Right renal pelvis (tissue), 4 donors: ENCODE measurements at places on chromosomes 2 and 18. TPM values are rescaled to one million over a fixed set of nuclear protein-coding genes. Genes with fewer than 3 reads are reported as not detected.

Gene BAZ2B
- polyA plus RNA-seq: 55.6 TPM

Gene ST3GAL5
- polyA plus RNA-seq: 13.1 TPM

Gene GREB1L
- polyA plus RNA-seq: 2.8 TPM

Gene FAM124B
- polyA plus RNA-seq: 2.8 TPM

Gene LBX2
- polyA plus RNA-seq: 4.0 TPM

Gene SPC25
- polyA plus RNA-seq: 19.3 TPM

Gene CREG2
- 0.87 TPM for polyA plus RNA-seq

DNA sequence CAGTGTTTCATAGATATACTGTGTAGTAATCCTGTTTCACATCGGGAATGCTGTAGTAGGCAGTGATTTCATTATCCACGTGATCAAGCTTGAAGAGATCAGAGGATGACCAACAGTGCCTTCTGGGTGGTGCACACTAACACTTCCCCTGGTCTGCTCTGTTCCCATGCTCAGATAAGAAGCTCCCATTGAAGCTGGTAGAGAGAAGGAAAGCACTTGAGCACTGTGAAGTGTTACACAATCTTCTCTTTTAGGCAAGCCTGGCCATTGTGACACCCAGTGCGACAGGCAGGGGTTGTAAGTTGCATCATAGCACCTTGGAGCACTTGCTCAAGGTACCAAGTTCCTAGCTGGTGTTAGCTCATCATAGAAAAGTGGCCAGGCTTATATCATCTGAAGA lies 30.6 kb upstream of the GPD2 start:
- no peak for DNase-seq

GRCh38 chr2:45368792-45369191 lies 242.3 kb downstream of the SRBD1 start:
- DNase-seq: no peak

DNA sequence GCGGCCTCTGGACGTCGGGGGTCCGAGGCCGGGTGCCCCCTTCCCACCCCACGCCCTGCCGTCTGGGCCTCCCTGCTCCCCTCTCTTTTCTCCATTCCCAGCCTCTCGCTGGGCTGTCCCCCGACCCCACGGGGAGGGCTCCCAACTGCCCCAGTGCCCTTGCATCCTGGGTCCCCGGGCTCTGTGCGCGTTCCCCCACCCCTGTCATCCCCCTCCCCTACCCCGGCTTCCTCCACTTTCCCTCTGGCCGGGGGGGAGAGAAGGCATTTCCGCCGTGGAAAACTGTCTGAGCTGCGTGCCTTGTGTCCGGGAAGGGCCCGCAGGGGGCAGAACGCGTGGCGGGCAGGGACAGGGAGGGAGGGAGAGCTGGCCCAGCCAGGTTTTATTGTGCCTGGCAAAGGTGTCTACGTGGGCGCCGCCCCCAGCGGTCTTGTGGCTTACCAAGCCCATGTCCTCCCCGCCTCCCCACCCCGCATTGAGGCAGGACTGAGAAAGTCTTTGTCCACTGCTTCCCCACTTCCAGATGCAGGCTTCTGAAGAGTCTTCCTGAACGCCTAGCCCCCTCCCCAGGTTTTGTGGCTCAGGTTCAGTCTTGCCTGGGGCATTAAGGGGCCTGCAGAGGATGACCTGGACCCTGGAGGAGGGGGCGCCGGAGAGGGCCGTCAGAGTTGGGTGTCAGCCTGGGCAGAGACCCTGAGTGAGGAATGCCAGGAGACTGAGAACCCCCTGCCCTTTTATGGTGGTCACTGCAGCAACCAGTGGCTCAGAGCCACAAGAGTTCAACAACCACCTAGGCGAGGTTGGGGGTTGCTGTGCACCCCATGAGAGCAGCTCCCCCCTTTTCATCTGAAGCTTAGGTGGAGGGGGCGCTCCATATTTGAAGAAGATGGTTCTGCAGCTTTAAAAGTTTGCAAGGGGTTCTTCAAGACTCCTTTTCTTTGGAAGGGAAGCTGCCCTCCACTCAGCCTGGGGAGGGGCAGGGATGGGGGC lies 1.3 kb downstream of the ITM2C start:
- DNase-seq: no peak

- DNase-seq: no peak
Measured at GRCh38 chr2:64770781-64771334, 117.1 kb upstream of the SERTAD2 start.

GRCh38 chr2:29447513-29447912 lies 332.3 kb downstream of the CLIP4 start:
- no peak for DNase-seq

- no peak for DNase-seq
Measured at GRCh38 chr18:3693410-3693809, 243.4 kb downstream of the TGIF1 start.

DNA sequence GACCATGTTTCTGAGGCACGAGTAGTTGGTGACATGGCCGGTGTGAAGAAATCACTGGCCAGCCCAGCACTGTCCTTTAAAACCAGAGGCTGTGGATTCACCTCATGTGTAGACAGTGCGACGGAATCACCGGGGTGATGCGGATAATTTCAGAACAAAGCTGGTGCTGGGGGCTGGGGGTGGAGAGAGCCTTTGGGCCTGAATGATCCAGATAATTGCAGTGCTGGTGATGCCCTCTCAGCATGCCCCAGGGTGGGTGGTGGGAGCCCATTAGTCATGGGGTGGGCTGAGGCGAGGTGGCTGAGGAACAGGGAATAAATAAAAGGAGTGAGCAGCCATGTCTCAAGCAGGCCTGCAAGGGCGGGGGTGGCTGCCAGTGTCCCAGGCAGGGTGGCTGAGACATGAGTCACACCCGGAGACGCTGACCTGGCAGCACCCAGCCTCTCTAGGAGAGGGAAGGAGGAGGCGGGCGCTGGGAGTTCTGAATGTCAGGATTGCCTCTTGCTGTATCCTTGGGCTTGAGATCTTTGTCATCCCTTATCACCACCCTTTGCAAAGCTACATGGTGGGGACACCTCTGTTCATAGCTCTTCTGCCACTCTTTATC lies 151.1 kb upstream of the MSH6 start:
- no peak for DNase-seq

DNA sequence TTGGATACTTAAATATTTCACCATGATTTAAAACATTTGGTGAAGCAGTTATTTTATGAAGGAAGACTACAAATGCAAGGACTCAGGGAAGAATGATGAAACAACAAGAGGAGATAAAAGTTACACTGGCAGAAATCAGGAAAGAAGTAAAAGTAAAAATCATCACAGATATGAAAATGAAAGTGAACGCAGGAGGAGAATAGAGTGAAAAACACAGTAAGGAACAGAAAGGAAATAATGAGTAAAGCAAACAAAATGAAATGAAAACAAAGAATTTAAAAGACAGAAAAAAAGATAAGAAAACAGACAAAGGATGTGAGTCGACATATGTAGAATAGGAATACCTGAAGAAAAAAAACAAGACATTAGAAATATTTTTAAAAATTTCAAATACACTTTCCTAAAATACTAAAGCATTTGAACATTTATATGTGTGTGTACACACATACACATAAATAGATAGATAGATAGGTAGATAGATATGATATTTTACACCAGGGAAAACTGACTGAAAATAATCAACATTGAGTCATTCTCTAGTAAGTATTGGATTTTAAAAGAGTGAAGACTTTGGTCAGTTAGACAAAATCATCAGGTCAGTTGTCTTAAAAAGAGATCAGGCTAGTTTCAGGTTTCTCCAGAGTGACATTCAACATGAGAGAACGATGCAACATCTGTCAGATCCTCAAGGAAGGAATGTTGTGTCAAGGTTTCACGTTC lies 12.1 kb upstream of the KDSR start:
- no peak for DNase-seq

DNA sequence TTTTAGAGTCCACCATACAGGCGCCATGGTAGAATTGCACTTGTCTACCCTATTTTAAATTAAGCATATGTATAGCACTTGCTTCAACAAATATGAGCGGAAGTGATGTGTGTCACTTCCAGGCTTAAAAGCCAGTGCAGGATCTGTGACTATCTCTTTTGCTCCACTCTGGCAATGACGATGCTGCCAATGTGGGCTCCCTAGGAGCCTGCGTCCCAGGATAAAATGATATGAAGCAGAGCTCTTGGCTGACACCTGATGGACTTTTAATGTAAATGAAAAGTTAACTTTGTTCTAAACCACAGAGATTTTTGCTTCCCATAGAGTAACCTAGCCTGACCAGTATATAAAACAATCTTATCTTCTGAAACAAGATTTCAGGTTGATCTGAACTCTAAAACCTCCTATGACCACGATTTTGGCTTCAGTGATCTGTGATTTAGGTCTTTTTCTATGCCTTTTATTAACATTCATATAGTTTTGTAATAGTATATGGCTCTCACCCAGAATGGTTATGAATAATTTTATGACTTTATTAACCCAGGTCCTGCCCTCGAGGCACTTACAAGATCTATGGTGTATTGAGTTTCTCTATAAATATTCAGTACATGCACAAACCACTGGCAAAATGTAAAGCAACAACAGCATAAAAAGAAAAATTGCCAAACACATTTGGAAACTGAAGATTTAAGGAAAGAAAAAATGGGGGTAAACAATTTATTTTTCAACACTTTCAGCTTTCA lies 422.5 kb upstream of the PIK3C3 start:
- no peak for DNase-seq

- no peak for DNase-seq
Measured at GRCh38 chr18:45774065-45774521, 50.1 kb downstream of the SLC14A1 start.

DNA sequence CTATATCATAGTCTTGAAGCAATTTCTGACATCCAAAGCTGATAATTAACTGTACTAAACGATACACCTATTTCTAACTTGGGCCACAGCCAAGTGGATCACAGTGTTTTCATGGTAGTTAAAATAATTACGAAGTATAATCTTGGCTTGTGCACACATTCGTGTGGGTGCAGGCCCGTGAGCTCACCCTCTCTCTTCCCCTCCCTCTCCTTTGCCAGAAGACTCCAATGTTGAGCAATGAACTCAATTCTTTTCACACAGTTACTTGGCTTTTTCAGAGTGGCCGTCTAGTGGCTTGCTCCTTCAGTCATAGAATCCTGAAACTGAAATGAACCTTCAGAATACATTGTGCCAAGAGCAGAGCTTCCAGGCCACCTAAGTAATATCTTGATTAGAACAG lies 178.7 kb downstream of the NCKAP5 start:
- DNase-seq: no peak

DNA sequence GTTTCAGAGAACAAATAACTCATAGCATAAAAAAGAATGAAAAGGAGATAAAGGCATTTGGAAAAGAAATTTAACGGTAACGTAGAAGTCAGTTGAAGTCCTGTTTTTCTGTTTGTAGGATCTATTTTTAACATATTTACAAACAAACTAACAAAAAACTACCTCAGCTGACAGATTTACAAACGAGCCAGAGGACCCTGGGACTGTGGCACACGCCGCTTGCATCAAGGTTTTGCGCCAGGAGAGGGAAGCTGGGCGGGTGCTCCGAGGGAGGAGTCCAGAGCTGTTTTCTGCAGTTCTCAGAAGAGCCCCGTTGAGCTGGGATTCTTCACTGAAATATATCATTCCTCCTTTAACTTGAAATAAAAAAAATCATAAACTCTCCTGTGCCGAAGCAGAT lies 13.6 kb upstream of the TMEM18 start:
- no peak for DNase-seq

DNA sequence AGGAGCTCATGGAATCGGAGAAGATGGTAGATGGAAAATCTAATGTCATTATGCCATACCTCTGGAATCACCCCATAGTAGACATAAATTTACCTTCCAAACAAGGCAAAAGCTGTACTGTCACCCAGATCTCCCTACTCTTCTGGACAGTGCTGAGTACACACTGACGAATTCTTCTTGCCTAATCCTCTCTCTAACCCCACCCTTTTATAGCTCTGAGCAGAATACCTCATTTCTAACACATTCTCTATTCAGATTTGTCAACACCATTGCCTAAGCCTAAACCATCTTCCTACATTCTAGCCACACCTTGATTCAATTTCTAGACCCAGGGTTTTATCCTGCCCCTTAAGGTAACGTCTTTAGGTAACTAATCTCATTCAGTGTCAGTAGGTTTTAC lies 321.0 kb upstream of the NRP2 start:
- DNase-seq: no peak

- DNase-seq: no peak
Measured at GRCh38 chr2:1636791-1637415, 107.4 kb downstream of the PXDN start.

DNA sequence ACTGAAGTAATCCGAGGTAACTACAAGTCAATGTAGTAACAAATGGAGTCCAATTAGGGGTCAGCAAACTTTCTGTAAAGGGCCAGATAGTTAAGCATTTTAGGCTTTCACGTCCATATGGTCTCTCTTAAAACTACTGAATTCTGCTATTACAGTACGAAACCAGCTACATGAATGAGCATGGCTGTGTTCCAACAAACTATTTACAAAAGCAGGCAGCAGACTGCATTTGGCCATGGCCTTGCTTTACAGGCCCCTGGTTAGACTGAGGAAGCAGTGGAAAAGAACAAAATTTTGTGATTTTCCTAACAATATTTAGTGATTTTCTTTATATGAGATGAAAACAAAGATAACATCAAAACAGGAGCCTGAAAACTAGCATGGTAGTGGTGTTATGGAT lies 64.0 kb downstream of the RTN4 start:
- no peak for DNase-seq

DNA sequence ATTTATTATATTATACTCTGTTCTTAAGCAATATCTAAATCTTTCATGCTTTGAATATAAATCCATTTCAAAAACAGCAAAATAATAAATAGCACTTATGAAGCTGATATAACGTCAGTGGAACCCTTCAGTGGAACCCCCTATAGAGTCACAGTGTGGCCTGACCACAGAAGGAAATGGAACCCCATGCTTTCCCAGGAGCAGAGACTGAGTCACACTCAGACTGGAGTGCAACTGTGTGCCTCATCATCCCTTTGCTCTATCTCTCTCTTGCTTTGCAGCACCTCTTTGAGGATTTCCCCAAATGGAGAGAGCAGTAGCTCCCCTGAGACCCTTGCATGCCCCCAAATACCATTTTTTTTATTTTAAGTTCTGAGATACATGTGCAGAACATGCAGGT lies 13.1 kb downstream of the NXPH2 start:
- DNase-seq: no peak

- no peak for DNase-seq
Measured at GRCh38 chr2:237310515-237311114, 103.3 kb downstream of the COL6A3 start.

DNA sequence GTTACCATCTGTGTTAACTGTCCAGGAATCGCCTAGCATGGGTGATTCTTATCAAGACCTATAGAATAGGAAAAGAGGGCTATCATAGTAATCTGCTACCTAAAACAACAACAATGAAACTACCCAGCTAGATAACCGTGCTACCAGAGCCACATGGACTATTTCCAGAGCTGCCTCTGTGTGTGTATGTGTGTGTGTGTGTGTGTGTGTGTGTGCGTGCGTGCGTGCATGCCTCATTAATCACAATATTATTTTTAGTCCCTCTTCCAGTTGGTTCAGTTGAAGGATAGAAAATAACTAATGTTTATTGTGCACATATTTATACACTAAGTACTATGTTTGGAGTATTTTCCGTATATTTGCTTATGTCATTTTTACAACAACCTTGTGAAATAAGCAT lies 201.1 kb downstream of the SP3 start:
- DNase-seq: no peak

- DNase-seq: no peak
Measured at GRCh38 chr2:84971510-84972206, 697 bp downstream of the KCMF1 start.
